Fibroblast of villous mesenchyme (primary cell): ENCODE measurements at places on chromosomes 5 and 9. TPM values are rescaled to one million over a fixed set of nuclear protein-coding genes. Genes with fewer than 3 reads are reported as not detected.
A peak's percentile ranks its signal among the peaks of the same experiment; 100 is the strongest.

PCDHB4 gene
- total RNA-seq = under 0.01 TPM in 2 replicates

DNA sequence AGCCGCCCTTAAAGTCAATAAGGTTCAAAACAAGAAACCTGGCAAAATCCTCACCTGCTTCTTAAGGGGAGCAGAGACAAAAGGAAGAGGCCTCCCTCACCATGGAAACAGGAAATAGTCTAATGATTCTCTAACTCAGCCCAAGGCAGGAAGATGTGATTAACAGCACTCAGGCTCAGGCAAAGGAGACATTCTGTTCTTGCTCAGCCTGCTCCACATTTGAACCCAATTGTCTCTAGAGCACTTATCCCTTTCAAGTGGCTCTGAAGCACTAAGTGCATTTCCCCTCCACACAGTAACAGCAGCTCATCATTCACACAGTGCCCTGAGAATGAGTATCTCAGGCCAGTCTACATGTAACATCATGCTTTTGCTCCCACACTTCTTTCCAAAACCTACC is 72.3 kb downstream of the NIPSNAP3B start:
- no peak for DNase-seq

DNA sequence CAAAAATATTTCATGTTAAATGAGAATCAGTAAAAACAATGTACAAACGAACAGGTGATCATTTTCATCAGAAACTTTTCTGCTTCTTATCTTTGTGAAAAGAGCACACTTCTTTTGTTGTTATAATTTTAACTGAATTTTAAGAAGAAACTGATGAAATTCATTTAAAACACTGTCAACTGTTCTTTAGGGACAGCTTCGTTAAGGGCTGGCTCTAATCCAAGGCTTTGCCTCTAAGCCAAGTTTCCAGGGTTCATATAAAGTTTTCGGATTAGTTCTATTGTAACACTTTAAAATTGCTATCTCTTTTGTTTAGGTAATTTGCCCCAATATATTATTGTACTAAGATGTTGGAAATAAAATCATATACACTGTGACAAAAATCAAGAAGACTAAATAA is 559.2 kb downstream of the TUSC1 start:
- DNase-seq = no peak

TSSK1B gene
- 0.43 and 0.64 TPM in 2 replicates for total RNA-seq

SOX30 gene
- under 0.01 TPM in 1 of 2 replicates, not detected in the other for total RNA-seq

HRCT1 gene
- 0.43 and 0.97 TPM in 2 replicates for total RNA-seq

DNA sequence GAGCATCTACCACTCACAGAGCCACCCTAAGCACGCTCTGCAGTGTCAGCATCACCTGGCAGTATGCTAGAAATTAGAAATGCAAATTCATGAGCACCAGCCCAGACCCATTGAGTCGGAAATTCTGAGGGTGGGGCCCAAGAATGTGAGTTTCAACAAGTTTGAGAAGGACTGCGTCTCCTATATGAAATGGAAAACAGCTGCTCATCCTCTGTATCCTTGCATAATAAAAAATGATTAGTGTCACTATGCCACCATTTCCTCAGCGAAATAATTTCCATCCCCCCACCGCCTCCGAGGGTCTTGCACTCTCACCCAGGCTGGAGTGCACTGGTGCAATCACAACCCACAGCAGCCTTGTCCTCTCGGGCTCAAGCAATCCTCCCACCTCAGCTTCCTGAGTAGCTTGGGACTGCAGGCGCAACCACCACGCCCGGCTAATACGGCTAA is 1.3 kb upstream of the IQGAP2 start:
- DNase-seq = no peak

LHX6 gene
- total RNA-seq = not detected in 2 replicates

GRCh38 chr5:42948961-42949347 is 91.2 kb downstream of the ANXA2R start:
- no peak for DNase-seq

CD274 gene
- 10.3 and 12.1 TPM in 2 replicates for total RNA-seq

DNA sequence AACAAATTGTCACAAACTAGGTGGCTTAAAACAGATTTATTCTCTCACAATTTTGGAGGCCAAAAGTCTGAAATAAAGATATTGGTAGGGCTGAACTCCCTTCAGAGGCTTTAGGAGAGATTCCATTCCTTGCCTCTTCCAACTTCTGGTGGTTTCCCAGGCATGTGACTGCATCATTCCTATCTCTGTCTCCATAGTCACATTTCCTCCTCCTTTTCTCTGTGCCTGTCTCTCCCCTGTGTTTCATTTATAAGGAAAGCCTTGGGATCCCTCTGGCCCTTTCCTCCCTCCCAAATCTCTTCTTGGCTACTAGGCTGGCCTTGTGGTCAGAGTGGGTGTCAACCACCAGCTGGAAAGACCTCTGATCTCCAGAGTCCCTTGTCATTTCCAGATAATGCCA is 78.2 kb downstream of the SNX18 start:
- no peak for DNase-seq

FOXD4L6 gene
- under 0.01 TPM in 1 of 2 replicates, not detected in the other for total RNA-seq

GRCh38 chr5:135140446-135141204 is 106.6 kb upstream of the PITX1 start:
- peak; percentile 83 for DNase-seq

GRCh38 chr5:77850536-77851175 is 74.5 kb upstream of the TBCA start:
- no peak for DNase-seq
